ENCODE measurements at places on chromosomes 2 and 18.

GRCh38 chr2:6325616-6326015 is 540.1 kb downstream of the CMPK2 start:
- DNase-seq: no peak

GRCh38 chr18:40019797-40020392 is 1935.1 kb upstream of the PIK3C3 start:
- DNase-seq: no peak

GRCh38 chr2:242040681-242041080 is 171.2 kb downstream of the RTP5 start:
- DNase-seq: no peak

- no peak for DNase-seq
Measured at GRCh38 chr2:218781691-218782527, at the start of gene CYP27A1. Gene CYP27A1 (plus strand): TSS chr2:218782147. CDS start chr2:218782183, 36 bp downstream.

DNA sequence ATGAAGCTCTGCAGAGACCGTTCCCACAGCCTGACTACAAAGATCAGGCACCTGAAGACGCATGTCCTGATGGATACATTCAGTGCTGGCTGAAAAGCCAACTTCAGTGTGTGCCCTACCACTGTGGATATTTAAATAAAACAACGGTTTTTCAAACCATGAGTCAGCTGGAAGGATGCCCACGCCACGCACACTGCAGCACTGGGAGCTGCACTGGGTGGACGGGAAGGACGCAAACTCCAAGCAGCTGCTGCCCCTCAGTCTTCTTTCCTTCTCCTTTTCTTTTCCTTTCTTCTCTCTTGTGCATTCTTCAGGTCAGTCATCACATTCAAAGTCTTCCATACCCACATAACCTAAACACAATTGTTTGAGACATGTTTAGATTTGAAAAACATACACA is 7.9 kb downstream of the TMEM18 start:
- no peak for DNase-seq

GRCh38 chr18:8448130-8448529 is 161.1 kb upstream of the RAB12 start:
- DNase-seq: no peak

GRCh38 chr18:54257015-54257414 is 12.3 kb upstream of the POLI start:
- no peak for DNase-seq

DNA sequence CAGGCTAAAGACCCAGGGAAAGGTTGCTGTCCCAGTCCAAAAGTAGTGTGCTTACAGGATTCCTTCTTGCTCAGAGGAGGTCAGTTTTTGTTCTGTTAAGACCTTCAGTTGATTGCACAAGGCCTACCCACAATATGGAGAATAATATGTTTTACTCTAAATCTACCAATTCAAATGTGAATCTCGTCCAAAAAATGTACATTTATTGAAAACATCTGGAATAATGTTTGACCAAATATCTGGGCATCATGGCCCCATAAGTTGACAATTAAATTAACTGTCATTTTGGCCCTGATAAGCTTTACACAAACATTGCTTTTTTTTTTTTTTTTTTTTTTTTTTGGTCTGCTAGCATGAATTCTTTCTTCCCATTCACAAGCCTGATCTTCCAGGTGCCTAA is 109.8 kb downstream of the CCDC178 start:
- no peak for DNase-seq

Data from CD4-positive, alpha-beta T cell treated with Interleukin-6 at 100 ng/mL for 8 hours (primary cell).